ENCODE measurements at places on chromosomes 7 and 10. TPM values are rescaled to one million over a fixed set of nuclear protein-coding genes. Genes with fewer than 3 reads are reported as not detected.
A peak's percentile ranks its signal among the peaks of the same experiment; 100 is the strongest.

The PTPRZ1 gene
- not detected for total RNA-seq

The PHKG1 gene
- total RNA-seq, result 2.2 TPM

The WEE2 gene
- total RNA-seq, result not detected

The GTF2IRD1 gene
- total RNA-seq, result 4.6 TPM

The CRYGN gene
- not detected for total RNA-seq

The SEM1 gene
- 43.3 TPM for total RNA-seq

The TSPAN13 gene
- total RNA-seq, result 0.48 TPM

The FFAR4 gene
- total RNA-seq, result not detected

The STEAP1 gene
- 0.53 TPM for total RNA-seq

The PGAM2 gene
- total RNA-seq, result not detected

- no peak for DNase-seq
These were observed 167.4 kb downstream of the IMMP2L start for GRCh38 chr7:111394891-111395290.

DNA sequence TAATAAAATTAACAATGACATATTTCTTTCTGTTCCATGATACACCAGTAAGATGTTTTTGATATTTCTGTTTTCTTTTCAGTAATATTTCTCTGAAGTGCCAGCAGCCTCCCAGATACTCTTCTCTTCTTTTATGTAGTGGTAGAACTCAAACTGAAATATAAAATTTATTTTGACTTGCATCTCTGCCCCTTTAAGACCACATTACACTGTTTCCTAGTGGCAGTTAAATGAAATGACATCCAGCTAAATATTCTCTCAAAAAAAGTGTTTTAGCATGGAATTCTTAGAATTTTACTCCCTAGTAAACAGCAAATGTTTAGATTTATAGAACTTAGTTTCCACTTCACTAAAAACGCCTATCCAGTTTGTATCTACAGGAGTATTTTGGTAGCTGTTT, 237.2 kb upstream of the MTPN start:
- no peak for DNase-seq

DNA sequence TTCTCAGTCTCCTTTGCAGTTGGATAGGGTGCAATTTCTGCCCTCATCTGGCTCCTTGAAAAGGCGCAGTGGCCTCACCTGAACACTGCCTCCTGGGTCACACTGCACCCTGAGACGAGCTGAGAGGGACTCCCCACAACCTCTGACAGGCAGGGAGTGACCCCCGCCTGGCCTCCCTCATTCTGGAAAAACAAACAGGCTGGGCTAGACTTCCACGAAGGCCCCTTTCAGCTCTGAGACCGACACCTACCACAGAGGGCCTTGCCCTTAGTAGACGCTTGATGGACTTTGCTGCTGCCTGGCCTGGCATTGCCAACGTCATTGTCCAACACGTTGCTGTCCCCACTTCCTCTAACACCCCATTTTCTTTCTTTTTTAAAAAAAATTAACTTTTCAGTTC, 8.6 kb downstream of the FAM241B start:
- DNase-seq, result no peak

- no peak for DNase-seq
These were observed 24.0 kb downstream of the ZPBP start for GRCh38 chr7:50068850-50069551.

DNA sequence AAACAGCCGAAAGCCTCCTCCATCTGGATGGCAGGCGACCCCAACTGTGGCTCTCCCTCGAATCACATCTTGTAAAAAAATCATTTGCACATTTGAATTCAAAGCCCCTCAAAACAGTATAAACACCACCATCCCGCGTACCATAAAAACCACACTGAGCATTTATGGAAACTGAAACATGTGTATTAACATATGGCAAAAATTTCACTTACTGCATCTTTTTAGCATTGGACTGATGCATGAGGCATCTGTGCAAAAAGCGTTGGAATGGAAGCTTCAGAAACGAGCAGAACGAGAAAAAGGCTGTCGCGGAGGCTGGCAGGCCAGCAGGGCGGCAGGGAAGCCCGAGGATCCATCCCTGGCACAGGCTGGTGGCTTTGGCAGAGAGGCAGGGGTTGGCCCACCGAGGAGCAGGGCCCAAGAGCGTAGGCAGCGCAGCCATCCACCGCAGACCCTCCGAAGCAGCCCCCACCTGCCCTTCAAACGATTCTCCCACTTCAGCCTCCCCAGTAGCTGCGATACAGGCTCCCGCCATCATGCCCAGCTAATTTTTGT, 39.3 kb upstream of the CUX1 start:
- DNase-seq, result no peak

DNA sequence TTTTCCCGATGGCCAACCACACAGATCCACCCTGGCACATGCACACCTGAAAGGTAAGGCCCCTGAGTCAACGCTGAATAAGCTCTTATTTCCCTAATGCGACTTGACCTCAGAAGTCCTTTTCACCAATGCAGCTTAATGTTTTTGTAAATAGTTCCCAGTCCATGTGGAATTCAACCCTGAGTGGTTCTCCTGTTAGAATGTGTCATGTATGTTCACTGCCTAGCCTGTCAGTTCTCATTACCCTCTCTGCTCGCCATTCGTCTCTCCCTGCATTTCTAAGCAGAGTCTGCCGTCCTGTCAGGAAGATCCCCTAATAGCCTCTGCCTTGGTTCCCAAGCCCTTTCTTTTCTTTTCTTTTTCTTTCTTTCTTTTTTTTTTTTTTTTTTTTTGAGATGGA, 392.6 kb upstream of the SHH start:
- no peak for DNase-seq

- DNase-seq, result no peak
These were observed 9.6 kb downstream of the CFTR start for GRCh38 chr7:117489430-117489829.

GRCh38 chr7:4066626-4067475, 615.2 kb upstream of the FOXK1 start:
- DNase-seq, result no peak

GRCh38 chr7:136389933-136390332, 412.8 kb upstream of the MTPN start:
- no peak for DNase-seq

DNA sequence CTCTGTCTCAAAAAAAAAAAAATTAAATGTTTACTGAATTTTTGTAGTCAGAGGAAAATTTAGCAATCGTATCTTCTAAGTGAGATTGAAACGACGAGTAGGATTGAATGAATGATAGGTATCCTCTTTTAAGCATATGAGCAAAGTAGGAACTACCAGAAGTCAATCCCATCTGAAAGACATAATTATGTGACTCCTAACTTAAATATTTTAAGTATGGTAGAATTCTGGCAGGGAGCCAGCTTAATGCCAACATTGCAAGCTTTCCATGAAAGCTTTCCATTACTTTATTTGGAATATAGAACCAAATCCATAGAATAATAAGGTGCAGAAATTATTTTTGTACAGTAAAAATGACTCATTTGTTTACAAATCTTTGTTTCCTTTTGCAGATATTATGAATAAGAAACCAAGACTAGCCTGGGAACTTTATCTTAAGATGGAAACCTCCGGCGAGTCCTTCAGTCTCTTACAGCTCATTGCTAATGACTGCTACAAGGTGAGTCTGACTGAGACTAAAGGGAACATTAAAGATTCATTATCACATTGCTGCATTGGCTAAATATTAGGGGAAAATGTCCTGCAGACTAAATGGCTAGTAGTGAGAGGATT, 50.2 kb upstream of the UBN2 start:
- DNase-seq, result no peak

- DNase-seq, result peak; percentile 9
These were observed 11.2 kb downstream of the SFTPD start for GRCh38 chr10:79937701-79938151.

DNA sequence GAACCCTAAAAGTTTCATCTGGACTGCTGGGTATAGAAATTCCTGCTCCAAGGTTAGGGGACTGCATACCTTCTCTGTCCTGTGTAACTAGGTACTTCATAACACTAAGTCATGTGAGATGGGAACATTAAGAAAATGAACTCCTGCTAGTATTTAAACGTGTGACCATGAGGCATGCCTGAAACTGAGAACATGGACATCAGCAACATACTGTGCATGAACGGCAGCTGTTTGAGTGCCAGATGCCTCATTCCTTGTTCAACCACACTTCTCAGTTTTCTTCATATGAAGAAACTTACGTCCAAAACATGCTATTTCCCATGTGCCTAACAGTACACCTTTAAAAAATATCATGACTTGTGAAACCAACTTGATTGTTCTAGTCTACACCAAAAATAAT, 88.5 kb downstream of the CREM start:
- DNase-seq, result no peak

GRCh38 chr7:152527610-152528032, 91.8 kb upstream of the KMT2C start:
- DNase-seq, result no peak

GRCh38 chr10:113111900-113112853, 162.1 kb downstream of the TCF7L2 start:
- no peak for DNase-seq

DNA sequence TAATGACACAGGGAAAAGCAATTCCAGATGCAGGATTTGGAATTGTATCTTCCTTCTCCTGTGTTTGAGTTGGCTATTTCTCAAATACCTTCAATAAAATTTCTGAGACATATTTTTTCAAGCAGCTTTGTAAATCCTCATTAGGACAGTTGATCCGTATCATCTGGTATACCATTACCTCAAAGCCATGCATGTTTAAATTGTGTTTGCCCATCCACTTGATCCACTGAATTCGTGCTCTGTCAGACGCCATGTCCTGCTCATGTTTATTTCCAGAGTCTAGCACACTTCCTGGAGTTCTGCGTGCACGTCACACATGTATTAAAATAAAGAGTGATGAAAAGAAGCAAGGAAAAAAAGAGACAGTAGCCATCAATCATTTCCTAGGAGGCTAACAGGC, 141.8 kb upstream of the CDC14C start:
- no peak for DNase-seq

DNA sequence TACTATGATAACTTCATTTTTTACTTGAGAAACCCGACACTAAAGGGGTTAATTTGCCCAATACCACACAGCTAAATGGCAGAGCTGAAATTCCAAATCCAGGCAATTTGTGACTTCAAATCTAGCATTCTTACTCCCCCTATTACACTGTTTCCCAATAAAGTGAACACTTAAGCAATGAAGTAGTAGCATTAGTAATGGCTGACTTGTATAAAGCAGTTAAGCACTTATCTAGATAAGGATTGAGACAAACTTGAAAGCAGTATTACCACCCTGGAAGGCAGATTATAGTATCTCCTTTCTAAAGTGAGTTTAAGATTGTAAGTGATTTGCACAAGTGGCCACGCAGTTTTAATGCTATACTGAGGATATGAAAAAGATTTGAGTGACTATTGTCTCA, 39.3 kb downstream of the WASL start:
- DNase-seq, result no peak

GRCh38 chr7:128247640-128248194, 6.6 kb downstream of the LEP start:
- no peak for DNase-seq

- DNase-seq, result no peak
These were observed 74.1 kb upstream of the GPR37 start for GRCh38 chr7:124839687-124840086.

DNA sequence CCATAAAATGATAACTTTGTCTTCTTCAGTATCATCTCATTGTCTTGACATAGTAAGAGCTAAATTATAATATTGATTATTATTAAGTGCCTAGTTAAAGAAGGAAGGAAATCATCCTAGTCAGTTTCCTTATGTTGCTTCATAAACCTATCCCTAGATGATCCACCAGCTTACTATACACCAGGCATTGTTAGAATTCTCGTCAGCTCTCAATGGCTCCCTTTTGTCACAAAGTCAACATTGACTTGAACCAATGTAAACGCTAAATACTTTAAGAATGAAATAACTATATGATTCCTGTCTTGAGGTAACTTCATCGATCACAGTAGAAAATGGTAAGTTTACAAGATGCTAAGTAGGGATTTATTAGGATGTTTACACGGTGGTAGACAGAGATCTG, 1162.9 kb downstream of the CNTNAP2 start:
- no peak for DNase-seq

GRCh38 chr10:5732141-5732540, 47.5 kb downstream of the TASOR2 start:
- no peak for DNase-seq

- no peak for DNase-seq
These were observed 27.3 kb upstream of the CYP3A5 start for GRCh38 chr7:99707096-99707495.

- DNase-seq, result no peak
These were observed 3.1 kb upstream of the AVPI1 start for GRCh38 chr10:97690133-97690532.

- no peak for DNase-seq
These were observed 125.9 kb upstream of the PPIF start for GRCh38 chr10:79221110-79222051.

DNA sequence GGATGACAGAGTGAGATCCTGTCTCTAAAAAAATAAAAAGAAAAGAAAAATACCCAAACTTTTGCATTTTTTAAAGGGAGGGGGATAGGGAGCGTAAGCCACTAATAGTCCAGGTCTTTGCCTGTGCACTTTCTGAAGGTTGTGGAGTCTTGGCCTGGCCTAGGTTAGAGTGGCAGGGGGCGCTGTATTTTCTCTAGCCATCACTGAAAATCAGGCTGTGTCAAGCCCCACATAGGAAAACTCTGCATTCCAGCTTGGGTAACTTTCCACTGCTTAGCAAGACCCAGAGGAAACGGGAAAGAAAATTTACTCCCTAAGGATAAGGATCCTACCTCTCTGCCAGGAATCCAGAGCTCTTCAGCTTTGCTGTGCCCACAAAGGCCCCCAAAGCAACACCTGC, 10.5 kb upstream of the PAX4 start:
- no peak for DNase-seq
